ENCODE measurements at places on chromosomes 2 and 18. TPM values are rescaled to one million over a fixed set of nuclear protein-coding genes. Genes with fewer than 3 reads are reported as not detected.

The AKAIN1 gene
- total RNA-seq, result not detected

The CIAO1 gene
- 74.3 TPM for total RNA-seq

The STEAP3 gene
- total RNA-seq, result 47.8 TPM

The SPAG16 gene
- total RNA-seq, result 28.1 TPM

The YES1 gene
- total RNA-seq, result 61.7 TPM

The GKN2 gene
- 3.4 TPM for total RNA-seq

The FN1 gene
- 1,129 TPM for total RNA-seq

The IER3IP1 gene
- 21.6 TPM for total RNA-seq

The FMNL2 gene
- 45.6 TPM for total RNA-seq

The SCN3A gene
- total RNA-seq, result 0.71 TPM

The GAL3ST2 gene
- not detected for total RNA-seq

The TXNDC2 gene
- total RNA-seq, result not detected

The ZBTB14 gene
- total RNA-seq, result 11.1 TPM

The ATP8B1 gene
- 42.0 TPM for total RNA-seq

The IL1RN gene
- total RNA-seq, result 15.2 TPM

The IL1B gene
- total RNA-seq, result 3.8 TPM

The LPIN2 gene
- total RNA-seq, result 42.7 TPM

The CDH2 gene
- 5.0 TPM for total RNA-seq

The HRH4 gene
- total RNA-seq, result 0.89 TPM

The ALPP gene
- total RNA-seq, result 7.0 TPM

The CREG2 gene
- total RNA-seq, result not detected

The MARCHF4 gene
- total RNA-seq, result 0.06 TPM

The RTKN gene
- 46.0 TPM for total RNA-seq

The SERPINB10 gene
- 0.63 TPM for total RNA-seq

The RUFY4 gene
- 0.31 TPM for total RNA-seq

The SERPINB11 gene
- not detected for total RNA-seq

The MYL12B gene
- 249 TPM for total RNA-seq

The CHAC2 gene
- 1.6 TPM for total RNA-seq

The EIPR1 gene
- total RNA-seq, result 26.0 TPM

The SULT1C4 gene
- total RNA-seq, result 4.3 TPM

The CHCHD5 gene
- 46.6 TPM for total RNA-seq

The UGT1A5 gene
- total RNA-seq, result not detected

The COL3A1 gene
- 2,500 TPM for total RNA-seq

The GNLY gene
- not detected for total RNA-seq

The RIT2 gene
- total RNA-seq, result not detected

The COL4A4 gene
- total RNA-seq, result 14.0 TPM

The MAP3K19 gene
- 21.1 TPM for total RNA-seq

The C2orf15 gene
- 4.8 TPM for total RNA-seq
